ENCODE measurements at places on chromosomes 6 and 20.

- DNase-seq = no peak
These were observed 25.4 kb downstream of the ZMYND8 start for GRCh38 chr20:47330933-47331708.

- no peak for DNase-seq
These were observed 402.2 kb downstream of the GJA1 start for GRCh38 chr6:121837545-121838229.

GRCh38 chr20:53660947-53661381, 67.3 kb upstream of the ZNF217 start:
- no peak for DNase-seq

GRCh38 chr6:26543953-26544352, 5.8 kb downstream of the HMGN4 start:
- no peak for DNase-seq

DNA sequence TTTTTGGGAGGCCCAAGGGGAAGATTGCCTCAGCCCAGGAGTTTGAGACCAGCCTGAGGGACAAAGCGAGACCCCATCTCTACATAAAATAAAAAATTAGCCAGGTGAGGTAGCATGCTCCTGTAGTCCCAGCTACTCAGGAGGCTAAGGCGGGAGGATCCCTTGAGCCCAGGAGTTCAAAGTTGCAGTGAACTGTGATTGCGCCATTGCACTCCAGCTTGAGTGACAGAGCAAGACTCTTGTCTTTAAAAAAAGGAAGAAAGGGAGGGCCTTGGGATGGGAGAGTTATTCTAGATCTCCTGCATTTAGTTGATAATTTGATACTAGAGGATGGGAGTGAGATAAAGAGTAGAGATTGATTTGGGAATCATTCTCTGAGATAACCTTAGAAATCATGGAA, 68.1 kb downstream of the ITCH start:
- no peak for DNase-seq

DNA sequence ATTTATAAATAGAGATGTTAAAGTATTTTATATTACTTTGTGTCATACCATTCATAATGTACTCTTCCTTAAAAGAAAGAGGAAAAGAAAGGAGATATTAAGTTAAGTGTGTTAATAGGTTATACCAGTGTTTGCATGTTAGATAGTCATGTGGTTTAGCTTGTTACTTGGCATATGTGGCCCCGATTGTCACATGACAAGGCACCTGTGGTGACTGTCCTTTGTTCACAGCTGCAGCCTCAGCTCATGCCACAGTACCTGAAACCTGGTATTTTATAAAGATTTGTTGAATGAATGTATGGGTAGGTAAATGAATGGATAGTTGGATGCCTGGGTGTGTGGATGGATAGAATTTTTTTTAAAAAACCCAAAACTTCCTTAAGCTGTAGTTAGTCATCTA, 306.1 kb upstream of the FLRT3 start:
- DNase-seq = no peak
